ENCODE measurements at places on chromosomes 3 and 15.

GRCh38 chr15:63111481-63111880, 10.2 kb upstream of the LACTB start:
- no peak for DNase-seq

DNA sequence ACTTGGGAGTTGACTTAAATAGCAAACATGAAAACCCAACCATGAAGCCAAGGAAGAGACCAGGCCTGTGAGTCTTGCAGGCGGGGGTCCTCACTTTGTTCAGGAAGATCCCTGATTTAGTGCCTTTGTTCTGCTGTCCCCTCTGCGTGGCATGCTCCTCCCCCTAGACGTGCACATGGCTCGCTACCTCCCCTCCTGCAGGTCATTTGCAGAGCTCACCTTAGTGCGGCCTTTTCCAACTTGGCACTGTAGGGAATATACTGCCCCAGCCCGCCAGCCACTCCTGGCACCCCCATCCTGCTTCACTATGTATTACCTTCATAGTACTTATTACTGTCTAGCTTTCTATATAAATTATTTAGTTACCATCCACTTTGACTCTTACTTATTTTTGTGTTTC, 18.3 kb downstream of the GXYLT2 start:
- DNase-seq = no peak

DNA sequence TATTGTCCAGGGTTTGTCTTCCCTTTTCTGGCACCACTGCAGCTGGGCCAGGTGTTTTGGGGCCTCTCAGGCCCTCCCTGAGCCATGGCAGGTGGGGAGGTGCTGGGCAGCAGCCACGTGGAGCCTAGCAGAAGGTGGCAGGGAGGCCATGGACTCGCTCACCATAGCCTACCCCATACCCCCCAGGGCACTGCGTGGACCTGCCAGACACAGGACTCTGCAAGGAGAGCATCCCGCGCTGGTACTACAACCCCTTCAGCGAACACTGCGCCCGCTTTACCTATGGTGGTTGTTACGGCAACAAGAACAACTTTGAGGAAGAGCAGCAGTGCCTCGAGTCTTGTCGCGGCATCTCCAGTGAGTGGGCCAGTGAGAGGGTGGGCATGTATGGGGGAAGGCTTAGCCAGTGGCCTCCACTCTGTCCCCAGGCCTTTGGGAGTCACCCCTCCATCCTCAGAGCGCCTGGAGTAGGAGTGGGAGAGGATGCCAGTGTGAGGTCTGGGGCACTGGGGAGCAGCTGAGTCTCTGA, 11.9 kb downstream of the SPINT1 start:
- DNase-seq = no peak

GRCh38 chr15:91611561-91612323, 241.8 kb upstream of the SLCO3A1 start:
- DNase-seq = no peak

DNA sequence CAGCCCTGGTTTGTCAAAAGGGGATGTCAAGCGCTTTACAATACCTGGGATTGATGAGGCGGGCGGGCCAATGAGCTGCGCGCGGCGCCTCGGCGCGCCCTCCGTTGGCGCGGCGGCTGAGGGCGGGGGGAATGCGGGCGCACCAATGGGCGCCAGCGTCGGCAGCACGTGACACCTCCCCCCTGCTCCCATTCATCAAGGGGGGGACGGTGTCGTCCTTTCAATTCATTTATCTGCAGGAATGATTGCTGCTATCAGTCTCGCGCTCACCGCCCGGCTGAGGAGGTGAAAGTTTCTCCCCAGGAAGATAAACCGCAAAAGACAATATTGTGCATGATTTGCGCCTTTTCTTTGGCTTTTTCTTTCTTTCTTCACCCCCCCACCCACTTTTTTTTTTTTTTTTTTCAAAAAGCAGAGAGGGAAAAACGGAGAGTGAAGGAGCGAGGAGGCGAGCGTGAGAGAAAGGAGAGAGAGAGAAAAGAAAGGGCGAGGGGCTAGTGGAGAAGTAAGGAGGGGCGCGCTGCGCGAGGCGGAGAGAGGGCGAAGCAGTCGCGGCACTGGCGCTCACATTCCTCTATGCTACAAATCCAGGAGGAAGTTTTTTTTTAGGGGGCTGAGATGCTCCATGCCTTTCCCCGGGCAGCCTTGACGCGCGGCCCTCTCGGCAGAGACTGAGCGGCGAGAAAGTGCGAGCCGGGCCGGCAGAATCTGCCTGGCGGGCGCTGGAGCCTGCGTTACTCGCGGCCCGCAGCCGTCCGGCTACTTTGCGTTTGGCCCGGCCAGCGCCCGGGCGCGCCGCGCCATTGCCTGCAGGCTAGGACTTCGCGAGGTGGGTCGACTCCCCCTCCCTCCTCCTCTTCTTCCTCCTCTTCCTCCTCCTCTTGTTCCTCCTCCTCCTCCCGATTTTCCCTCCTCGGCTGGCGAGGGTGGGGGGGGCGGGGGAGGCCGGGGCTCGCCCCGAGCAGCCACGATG, at the start of gene ZIC1:
Gene ZIC1 (plus strand): TSS at position 223 of the 973 bp plus-strand sequence. CDS start 748 bp downstream, at position 971.
- DNase-seq = no peak

DNA sequence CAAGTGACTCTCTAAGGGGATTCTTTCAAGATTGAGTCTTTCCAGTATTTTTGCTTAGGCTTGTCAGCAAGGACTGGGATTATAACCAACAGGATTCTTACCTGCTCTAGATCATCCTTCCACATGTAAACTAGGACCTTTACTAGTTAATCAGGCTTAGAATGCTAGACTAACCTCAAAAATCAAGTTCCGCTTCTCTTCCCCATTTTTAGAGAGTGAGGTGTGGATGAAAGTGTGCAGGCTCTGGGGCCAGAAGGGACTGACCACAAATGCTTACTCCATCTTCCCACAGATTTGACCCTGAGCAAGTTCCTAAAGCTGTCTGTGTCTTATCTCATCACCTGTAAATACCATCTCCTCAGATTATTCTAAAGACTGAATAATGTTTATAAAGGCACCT, 89.5 kb upstream of the IL12A start:
- no peak for DNase-seq

GRCh38 chr3:5634411-5634810, 446.9 kb downstream of the EDEM1 start:
- no peak for DNase-seq

- DNase-seq = no peak
These were observed 463.4 kb downstream of the ZIC1 start for GRCh38 chr3:147872568-147872967.

DNA sequence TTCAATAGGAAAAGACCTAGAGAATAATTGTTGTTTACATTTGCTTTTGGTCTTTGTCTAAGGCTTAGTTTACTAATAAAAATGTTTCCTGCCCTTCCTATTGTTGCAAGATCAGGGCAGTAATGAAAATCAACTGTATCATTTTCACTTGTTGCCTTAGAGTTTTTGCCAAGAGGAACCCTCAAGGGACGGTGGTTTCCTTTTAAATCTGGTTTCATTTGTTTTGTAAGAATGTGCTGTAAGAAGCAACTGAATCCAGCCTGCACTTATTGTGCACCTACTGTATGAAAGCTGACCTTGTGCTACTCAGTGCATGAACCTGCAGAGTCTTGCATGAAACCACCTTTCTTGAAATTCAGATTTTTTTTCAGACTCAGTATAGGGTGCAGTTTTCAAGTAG, 5.3 kb downstream of the IGF1R start:
- no peak for DNase-seq

DNA sequence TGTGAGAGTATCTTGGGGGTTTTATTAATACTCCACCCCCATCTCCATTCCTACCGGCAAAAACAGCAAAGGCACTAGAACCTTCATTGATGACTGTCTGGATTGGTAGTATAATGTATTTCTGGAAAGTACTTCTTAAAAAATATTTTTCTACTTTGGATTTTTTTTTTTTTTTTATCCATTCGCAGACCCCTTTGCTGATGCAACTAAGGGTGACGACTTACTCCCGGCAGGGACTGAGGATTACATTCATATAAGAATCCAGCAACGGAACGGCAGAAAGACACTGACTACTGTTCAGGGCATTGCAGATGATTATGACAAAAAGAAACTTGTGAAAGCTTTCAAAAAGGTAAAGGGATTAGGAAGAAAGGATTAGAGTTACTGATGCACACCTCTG, 1.2 kb downstream of the EIF1B start:
- DNase-seq = no peak

DNA sequence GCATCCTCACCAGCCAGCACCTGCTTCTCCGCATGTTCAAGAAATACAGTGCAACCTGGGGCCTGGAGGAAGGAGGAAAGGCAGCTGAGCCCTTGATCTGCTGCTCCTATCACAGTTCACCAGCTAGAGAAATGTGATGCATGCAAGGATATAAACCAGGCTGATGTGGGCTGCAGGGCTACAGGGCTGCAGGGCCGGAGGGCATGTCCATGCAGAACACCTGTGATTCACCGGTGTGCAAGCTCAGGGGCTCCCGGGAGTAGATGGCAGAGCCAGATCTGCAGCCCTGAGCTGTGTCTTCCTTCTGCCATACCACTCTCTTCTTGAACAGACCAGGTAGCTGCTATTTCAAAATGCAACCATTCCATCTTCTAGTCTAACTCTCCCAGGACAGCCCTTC, 84.9 kb downstream of the HMG20A start:
- DNase-seq = no peak

DNA sequence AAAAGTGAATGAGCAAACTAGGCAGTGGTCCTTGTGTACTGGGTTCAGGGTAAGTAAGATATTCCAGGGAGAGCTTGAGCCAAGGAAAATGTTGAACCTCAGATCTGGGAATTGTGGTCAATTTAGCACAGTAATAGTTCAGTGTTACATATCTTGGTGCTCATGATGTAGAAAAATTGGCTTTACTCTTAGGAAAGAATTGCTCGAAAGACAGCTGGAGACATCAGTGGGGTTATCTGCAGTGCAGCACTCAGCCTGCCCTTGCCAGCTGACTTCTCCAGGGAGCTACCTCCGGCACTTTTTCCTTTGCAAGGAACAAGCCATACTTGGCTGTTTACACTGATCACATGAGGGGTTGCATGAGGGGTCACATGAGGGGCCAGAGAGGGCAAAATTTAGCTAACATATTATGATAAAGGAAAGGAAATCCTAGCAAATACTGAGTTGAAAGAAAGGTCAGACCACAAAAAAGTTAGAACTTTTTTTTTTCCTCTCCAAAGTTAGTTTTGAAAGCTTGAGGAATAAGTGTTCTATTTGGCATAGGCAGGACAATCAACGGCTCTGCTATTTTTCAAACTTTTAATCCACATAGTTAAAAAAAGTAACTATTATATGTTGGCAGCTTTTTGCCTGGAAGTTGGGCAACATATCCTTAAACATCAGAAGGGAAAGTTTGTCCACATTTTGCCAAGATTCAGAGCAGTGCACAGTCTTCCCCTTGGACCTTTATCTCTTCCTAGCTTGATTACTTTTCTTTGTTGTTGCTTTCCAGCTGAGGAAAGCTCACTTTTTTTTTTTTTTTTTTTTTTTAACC, 92.4 kb downstream of the COL6A6 start:
- no peak for DNase-seq

DNA sequence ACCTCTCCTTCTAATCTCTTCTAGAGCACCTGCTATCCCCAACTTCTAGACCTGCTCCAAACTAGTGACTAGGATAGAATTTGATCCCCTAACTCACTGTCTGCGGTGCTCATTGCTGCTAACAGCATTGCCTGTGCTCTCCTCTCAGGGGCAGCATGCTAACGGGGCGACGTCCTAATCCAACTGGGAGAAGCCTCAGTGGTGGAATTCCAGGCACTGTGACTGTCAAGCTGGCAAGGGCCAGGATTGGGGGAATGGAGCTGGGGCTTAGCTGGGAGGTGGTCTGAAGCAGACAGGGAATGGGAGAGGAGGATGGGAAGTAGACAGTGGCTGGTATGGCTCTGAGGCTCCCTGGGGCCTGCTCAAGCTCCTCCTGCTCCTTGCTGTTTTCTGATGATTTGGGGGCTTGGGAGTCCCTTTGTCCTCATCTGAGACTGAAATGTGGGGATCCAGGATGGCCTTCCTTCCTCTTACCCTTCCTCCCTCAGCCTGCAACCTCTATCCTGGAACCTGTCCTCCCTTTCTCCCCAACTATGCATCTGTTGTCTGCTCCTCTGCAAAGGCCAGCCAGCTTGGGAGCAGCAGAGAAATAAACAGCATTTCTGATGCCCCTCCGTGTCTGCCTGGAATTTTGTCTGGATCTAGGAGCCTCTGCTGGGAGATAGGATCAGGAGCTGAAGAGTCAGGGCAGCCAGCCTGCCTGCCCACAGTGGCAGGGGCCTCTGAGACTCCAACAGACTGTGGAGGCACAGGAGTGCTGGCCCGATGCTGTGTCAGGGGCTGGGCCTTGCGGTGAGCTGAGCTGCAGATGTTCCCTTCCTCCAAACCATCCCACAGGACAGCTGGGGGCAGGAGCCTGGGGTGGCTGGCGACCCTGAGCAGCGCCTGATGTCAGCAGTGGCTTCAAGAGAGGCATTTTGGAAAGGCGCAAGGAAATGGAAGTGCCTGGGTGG, 3.0 kb downstream of the ISLR start:
- no peak for DNase-seq

DNA sequence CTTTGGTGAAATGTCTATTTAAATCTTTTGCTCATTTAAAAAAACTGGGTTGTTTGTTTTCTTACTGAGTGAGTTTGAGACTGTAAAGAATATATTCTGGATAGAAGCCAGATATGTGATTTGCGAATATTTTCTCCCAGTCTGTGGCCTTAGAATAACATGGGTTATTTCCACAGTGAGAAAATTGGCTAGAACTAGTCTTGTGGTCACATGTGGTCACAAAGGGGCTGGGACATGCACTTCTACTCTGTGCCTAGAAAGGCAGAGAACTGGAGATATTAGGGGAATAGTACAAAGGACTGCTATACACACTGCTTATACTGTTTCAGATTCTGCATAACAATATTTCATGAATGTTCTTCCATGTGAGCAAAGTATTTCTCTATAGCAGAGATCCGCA, 79.9 kb upstream of the RGMA start:
- DNase-seq = no peak

- DNase-seq = no peak
These were observed 201.8 kb downstream of the GRM7 start for GRCh38 chr3:7062714-7063113.

DNA sequence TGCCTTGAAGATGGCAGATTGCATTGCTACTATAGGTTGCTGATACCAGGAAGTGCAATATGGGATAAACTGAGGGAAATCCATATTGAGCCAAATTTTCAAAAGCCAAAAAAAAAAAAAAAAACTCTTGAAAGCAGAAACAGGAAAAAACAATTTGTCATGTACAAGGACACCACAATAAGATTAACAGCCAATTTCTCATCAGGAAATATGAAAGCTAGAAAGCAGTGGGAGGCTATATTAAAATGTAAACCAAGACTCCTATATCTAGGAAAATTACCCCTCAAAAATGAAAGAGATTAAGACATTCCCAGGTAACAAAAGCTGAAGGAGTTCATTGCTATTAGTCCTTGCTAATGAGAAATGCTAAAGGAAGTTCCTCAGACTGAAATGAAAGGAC, 462.8 kb upstream of the DPH6 start:
- DNase-seq = no peak

DNA sequence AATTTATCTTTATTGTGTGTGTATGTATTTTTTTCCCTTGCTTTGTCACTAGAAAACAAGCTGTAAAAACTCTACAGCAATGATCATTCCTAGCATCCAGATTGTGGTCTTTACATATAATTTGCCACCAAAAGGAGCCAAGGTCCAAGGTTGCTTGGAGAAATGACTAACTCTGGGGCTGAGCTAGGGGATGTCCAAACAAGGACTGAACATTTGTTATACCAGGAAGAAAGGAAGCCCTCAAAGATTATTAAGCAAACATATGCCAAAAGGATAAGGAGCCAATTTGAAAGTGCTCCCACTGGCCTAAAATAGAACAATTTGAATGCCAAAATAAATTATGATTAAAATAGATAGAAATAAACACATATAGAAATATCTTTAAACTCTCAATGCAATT, 293.3 kb downstream of the ZIC1 start:
- no peak for DNase-seq
